ENCODE measurements at places on chromosomes 6 and 20. TPM values are rescaled to one million over a fixed set of nuclear protein-coding genes. Genes with fewer than 3 reads are reported as not detected.
A peak's percentile ranks its signal among the peaks of the same experiment; 100 is the strongest.

DNA sequence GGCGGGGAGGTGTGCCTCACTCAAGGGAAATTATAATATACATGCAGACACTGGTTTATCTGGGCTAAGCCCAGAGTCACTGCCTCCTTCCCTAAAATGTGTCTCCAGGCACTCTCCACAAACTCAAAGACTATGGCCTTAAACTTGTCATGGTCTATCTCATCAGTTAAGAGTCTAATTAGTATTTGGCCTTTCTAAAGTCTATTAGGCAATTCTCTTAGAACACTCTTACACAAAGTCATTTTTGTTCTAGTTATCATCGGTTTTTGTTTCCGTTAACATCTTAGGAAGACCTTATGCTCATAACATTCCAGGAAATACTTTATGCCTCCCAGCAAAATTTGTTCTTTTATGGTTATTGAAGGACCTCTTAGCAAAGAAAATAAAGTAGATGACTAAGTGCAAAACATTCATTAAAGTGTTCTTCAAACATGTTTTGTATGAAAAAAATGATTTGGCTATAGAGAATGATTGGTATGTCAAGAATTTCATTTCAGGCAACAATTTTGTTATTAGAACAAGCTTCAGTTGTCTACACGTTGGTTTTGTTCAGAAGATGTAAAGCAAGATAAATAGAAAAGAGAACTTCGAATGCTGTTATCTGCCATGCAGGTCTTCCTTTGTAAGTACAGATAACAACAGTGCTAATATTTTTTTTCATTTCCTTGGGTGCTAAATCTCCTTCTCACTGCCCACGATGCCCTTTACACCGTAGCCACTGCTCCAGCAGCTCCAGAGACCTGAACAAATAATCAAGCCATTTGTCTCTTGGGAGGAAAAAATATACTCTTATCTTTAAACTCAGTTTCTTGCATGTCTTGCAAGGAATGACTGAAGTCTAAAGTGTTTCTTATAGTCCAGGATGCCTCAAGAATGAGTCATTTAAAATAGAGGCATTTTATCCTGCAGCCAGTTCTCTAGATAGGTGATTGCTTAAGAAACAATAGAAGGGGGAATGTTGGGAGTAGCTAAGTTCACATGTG is 170.4 kb downstream of the HTR1B start:
- DNase-seq: no peak

The GRM4 gene
- not detected for total RNA-seq

- DNase-seq: peak; percentile 80
Observed at GRCh38 chr6:31144296-31144969, 5.6 kb upstream of the PSORS1C2 start.

GRCh38 chr6:52820198-52820597 is 16.6 kb upstream of the GSTA1 start:
- DNase-seq: no peak

DNA sequence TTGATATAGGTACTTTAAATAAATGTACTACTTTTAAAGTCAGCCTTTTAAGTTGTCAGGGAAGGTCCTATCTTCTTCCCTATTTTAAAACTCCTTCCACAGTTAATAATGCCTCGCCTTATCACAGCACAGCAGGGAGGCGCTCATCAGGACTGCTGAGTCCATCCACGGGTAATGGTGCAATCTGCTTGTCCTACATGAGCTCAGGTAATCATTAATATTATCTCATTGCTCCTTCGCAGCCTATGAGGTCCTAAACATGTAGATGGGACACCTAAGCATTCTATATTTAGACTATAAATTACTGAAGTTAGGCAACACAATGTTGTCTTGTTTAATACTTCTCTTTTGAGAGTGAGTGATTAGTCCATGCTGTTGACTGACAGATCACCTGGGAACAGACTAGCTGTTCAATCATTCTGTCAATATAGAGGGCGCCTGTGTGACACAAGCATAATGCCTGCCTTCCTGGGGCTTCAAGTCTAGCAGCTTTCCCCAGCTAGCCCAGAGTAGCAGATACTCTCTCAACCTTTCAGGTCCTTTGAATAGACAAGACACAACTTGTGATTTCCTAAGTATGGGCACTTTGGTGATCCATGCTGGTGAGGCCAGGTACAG is 91.0 kb downstream of the FYN start:
- DNase-seq: no peak

GRCh38 chr6:109255946-109256640 is 126.2 kb downstream of the CD164 start:
- DNase-seq: peak; percentile 54

DNA sequence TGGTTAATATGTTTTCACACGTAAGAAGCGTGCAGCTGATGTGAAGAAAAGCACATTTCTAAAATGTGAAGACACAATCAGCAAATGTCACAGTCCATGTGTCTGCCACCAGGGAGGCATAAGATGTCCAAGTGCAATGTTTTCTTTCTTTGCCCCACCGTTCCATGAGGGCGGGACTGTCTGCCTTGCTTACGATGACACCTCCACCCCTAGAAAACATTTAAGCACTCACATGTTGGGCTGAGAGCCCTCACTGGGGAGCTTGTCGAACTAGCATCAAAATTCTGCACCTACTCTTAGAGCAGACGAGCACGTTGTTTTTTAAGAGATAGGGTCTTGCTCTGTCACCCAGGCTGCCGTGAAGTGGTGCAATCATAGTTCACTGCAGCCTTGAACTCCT is 57.6 kb downstream of the PSMG4 start:
- DNase-seq: no peak

- DNase-seq: peak; percentile 57
Observed at GRCh38 chr6:43075670-43076463, at the start of gene PTK7. Gene PTK7, plus strand, starts transcription at chr6:43076314. Its CDS starts 175 bp downstream, at chr6:43076489.

DNA sequence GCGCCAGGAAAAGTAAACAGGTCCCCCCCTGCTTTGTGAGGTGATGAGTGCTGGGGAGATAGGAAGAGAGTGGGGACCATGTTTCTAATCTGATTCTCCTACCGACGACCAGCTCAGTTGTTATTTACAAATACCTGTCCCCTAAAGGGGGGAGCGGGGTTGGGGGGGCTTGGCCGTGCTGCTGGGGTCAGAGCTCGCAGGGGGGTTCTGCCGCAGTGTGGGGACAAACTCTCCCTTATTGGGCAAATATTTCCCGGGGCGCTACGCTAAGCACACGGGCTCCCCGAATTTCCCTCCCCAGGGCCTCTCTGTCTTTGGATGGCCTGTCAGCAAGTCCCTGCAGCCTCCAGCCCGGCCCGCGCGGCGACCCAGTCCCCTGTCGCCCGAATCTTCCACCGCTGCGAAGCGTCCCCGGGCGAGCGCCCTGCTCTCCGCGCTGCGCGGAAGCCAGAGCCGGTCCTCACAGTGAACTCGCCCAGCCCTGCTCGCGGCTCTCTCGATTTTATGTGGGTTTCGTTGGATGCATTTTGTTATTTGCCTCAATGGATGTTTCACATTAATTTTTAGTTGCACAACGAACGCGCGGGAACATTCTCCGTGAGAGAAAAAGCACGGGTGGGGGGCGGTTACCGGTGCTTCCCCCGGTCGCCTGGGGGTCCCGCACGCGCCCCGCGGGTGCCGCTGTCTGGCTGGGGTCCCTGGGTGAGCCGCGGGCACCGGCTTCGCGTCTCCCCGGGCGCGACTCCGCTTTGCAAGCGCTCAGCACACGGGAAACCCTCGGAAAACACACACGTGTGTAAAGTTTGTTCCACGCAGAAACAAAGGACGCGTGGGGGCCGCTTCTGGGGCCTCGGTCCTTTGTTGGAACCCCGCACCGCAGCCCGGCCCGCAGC is 1.5 kb upstream of the STX16 start:
- peak; percentile 66 for DNase-seq

DNA sequence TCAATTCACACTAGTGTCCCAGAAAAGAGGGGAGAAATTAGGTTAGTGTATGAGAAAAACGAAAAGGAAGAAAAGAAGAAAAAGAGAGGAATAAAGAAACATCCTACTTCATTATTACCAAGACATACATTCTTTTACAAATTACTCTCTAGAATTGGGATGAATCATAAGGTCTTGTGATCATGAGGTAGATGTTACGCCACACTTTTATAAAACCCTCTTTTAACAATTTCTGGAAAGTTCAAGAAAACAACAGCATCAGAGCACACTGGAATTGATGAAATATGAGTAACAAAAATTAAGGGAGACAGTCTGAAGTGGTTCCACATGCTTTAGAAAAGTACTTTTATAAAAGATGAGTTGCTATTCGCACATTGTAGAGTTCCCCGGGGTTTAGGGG is 32.6 kb upstream of the NRSN1 start:
- no peak for DNase-seq

DNA sequence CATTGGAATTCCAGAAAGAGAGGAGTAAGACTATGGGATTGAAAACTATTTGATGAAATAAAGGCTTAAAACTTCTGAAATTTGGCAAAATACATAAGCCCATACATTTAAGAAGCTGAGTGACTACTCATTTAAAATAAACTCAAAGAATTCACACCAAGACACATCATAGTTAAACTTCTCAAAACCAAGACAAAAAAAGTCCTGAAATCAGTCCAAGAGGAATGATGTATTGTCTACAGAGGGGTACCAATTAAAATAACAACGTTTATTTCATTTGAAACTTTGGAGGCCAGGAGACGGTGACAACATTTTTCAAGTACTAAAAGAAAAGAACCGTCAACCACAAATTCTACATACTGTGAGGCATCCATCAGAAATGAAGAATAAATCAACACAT is 841.4 kb upstream of the MAP3K7 start:
- DNase-seq: no peak

- DNase-seq: no peak
Observed at GRCh38 chr6:5994234-5994998, 12.3 kb downstream of the NRN1 start.

DNA sequence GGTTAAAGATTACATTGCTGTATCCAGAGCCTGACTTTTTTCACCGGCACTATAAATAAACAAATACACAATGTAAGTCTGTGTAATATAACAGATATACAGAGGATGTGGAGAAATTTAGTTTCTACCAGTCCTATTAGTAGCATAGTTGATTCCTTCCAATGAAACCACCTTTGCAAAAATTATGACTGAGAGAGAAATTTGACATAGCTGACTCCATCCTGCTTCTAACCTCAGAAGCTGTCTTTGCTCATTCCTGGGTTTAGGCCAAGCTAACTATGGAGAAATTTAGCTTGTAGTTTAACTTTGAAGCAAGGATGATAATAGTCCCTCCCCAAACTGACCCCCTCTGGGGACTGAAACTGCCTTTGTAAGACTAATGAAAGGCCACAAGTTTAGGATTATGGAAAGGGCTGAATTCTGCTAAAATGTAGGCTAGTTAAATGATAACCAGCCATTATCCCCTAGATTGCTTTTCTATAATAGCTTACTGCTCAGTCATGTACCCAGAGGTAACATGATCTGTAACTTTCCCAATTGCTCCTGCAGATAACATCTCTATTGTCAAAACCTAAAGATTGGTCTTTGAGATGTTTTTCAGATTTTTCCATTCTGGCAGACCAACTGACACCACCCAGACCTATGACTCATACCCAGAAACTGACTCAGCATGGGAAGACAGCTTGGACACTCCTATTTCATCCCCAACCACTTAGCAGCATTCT is 172.8 kb upstream of the ARG1 start:
- no peak for DNase-seq

The SLC12A5 gene
- 2.5 TPM for total RNA-seq

DNA sequence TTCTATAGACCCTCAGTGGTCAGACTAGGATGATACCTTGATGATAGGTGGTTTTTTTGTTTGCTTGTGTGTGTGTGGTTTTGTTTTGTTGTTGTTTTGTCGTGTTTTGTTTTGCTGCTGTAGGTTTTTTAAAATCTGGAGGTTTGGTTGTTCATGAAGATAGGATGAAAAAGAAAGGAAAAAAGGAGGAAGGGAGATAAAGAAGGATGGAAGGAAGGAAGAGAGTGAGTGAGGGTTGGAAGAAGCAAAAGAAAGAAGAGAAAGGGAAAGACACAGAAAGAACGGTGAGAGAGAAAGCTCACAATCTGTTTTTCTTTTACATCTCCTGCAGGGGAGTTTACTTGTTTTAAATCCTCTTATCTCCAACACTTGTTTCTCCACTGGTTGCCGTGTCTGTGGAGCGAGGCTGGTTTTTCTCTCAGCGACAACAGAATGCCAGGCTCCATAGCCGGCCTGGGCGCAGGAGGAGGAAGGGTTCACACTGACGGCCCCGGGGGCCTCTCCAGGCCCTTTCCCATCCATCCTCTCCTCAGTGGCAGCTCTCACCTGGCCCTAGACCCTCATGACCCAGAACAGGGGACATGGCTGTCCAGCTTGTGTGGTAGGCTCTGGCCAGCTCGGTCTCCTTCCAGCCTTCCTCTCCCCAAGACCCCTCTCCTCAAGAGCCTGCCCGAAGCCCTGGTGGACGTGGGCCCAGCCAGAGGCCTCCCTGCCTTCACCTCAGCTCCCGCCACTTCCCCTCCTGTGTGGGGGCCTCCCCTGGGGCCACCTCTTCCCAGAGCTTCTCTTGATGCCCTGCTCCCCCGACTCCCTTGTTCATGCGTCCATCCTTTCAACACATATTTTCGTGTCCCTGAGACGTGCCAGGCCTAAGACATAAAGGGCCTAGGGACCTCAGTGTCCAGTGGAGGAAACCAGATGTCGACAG is 168.4 kb downstream of the VEGFA start:
- no peak for DNase-seq

The SCGN gene
- total RNA-seq: 18.5 TPM

The PPIL6 gene
- total RNA-seq: 2.9 TPM

The EYA4 gene
- total RNA-seq: 0.41 TPM

GRCh38 chr6:47308552-47309290 is 984 bp downstream of the TNFRSF21 start:
- DNase-seq: peak; percentile 63

- no peak for DNase-seq
Observed at GRCh38 chr6:137116807-137117206, 56.6 kb downstream of the IL22RA2 start.

The C20orf141 gene
- total RNA-seq: not detected

GRCh38 chr6:42418724-42419123 is 33.0 kb downstream of the TRERF1 start:
- no peak for DNase-seq

The CAPN11 gene
- total RNA-seq: 1.2 TPM

DNA sequence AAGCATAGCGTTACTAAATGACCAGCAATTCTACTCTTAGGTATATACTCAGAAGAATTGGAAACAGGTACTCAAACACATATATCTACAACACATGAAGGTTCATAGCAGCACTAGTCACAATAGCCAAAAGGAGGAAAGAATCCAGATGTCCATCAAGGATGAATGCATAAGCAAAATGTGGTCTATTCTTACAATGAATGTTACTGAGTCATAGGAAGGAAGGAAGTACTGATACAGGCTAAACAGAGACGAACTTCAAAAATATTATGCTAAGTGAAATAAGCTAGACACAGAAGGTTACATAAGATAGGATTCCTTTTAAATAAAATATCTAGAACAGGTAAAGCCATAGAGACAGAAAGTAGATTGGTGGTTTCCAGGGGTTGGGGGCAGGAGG is 93.5 kb downstream of the MAP3K7 start:
- DNase-seq: no peak
